ENCODE measurements at places on chromosomes 5 and 9. TPM values are rescaled to one million over a fixed set of nuclear protein-coding genes. Genes with fewer than 3 reads are reported as not detected.

Gene ADRB2
- 2.1 TPM for total RNA-seq

Gene UHRF2
- total RNA-seq = 61.1 TPM

Gene ACSL6
- 59.5 TPM for total RNA-seq

Gene ASB6
- total RNA-seq = 18.2 TPM

Gene IL17B
- not detected for total RNA-seq

Gene RBM22
- total RNA-seq = 42.4 TPM

Gene GPR151
- total RNA-seq = 0.46 TPM

Gene PCDHA8
- 9.5 TPM for total RNA-seq

Gene GABRA1
- 76.6 TPM for total RNA-seq

Data from diencephalon (tissue), 1 donor.